Fibroblast of skin of back (primary cell): ENCODE measurements at places on chromosomes 13 and 19.

GRCh38 chr13:98675066-98675465, 77.4 kb downstream of the SLC15A1 start:
- DNase-seq: no peak

DNA sequence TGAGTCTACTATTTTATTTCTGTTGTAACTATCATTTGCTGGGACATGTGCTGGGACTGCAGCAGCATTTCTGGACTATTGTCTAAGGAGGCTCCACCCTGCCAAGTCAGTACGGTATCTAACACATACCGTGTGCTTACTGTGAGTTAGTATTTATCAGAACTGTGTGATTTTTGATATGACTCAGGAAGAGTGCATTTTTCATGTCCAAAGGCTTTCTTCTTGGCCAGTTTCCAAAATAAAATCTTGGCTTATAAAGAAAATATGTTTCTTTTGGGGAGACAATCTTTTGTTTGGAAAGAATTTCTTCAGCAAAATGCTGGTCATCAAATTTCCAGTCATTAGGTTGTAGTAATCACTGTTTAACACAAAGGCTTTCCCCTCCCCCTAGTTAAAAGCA, 11.6 kb downstream of the PARP4 start:
- peak; percentile 73 for DNase-seq

DNA sequence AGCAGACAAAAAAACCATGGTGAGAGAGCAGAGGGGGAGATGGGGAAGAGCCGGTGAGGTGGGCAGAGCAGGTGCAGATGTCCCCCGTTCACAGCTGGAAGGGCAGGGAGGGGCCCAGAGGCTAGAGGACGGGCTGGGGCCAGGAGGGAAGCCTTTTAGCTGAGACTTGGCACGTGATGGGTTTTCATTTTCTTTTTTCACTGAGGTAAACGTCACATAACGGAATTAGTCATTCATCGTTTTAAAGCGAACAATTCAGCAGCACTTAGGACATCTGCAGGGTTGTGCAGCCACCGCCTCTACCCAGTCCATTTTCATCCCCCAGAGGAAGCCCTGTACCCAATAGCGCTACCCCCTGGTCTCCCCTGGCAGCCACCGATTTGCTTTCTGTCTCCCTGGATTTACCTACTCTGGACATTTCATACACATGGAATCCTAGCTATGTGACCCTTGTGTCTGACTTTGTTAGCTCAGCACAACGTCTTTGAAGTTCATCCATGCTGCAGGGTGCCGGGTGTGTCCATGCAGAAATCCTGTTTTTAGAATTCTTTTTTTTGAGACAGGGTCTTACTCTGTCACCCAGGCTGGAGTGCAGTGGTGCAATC, 16.0 kb upstream of the EMC10 start:
- peak; percentile 25 for DNase-seq

- DNase-seq: peak; percentile 15
Observed at GRCh38 chr19:7795555-7796161, 32.6 kb downstream of the CLEC4M start.

DNA sequence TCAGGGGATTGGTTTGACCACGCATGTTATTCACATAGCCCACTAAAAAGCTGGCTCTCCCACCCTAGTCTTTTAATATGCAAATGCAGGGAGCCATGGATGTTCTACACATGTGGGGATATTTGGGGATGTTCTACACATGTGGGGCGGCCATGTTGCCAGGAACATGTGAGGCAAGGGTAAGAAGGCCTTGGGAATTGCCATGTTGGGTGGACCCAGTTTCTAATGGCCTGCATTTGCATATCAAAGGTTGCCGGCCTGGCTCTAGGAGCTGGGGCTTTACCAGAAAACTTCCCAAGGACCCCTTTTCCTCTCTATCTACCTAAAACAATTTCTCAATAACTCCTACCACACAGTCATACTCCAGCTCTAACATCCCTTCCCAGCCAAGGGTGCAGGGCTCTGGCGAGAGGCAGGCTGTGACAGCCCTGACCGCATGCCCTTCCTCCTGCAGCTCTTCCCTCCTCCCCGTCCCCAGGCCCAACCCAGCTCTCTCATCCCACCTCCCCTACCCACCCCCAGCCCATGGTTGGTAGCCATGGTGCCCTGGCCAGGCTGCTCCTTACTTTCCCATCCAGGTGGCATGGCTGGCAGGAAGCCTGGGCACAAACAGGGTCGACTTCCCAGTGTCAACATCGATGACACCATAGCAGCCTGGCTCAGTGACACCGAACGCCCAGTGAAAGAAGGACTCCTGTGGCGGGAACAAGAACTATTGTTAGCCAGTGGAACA, 11.0 kb downstream of the PEPD start:
- DNase-seq: no peak

DNA sequence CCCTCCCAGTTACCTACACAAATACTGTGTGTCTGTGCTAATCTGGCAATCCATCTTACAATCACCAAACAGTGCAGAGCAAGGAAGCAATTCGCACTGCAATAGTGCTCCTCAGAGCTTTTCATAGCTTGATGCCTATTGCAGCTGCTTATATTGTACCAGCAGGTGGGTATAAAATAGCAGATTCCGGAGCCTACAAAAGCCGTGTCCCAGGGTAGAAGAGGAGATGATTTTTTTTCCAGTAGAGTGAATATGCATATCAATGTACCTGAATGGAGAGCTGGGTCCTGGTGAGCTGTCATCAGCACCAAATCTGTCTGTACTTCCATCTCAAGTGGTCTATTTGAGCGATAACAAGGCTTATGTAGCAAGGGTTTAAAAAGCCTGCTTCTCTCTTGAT, 668.4 kb downstream of the DIAPH3 start:
- no peak for DNase-seq

GRCh38 chr19:16339361-16339725, 14.7 kb downstream of the KLF2 start:
- DNase-seq: no peak

DNA sequence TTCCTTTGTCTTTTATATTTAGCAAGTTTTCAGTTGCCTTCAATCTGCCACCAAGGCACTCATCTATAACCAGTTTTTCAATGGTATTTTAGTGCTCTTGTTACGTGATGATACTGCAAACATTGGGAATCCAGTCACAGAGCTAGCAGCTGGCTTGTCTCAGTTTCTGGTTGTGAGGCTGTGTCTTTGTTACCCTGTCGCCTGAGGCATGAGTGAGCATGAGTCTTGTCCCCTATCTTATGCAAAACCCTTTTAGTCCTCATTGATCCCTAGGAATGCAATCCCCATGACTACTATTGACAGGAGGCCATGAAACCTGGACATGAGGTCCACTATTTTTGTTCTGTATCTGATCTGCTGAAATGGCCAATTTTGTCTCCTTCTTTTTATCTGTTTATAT, 391.0 kb downstream of the LMO7 start:
- no peak for DNase-seq

GRCh38 chr13:109595471-109595870, 190.9 kb downstream of the IRS2 start:
- peak; percentile 23 for DNase-seq

GRCh38 chr19:10882108-10882457, 10.7 kb downstream of the CARM1 start:
- DNase-seq: no peak

GRCh38 chr13:71368336-71368735, 498.7 kb downstream of the DACH1 start:
- DNase-seq: no peak

DNA sequence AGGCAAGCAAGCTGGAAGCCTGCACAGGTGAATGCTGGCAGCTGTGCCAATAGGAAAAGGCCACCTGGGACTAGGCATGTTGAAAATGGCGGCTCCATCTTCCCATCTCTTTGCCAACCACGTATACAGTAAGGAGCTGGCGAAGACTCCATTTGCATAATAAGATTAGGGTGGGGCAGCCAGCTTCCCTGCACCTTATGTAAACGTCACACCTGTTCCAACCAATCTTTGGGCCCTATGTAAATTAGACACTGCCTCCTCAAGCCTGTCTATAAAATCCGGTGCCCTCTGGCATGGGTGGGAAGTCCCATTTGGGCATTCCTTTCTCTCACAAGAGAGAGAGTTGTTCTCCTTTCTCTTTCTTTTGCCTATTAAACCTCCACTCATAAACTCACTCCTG, 16.8 kb downstream of the ADGRE2 start:
- no peak for DNase-seq

DNA sequence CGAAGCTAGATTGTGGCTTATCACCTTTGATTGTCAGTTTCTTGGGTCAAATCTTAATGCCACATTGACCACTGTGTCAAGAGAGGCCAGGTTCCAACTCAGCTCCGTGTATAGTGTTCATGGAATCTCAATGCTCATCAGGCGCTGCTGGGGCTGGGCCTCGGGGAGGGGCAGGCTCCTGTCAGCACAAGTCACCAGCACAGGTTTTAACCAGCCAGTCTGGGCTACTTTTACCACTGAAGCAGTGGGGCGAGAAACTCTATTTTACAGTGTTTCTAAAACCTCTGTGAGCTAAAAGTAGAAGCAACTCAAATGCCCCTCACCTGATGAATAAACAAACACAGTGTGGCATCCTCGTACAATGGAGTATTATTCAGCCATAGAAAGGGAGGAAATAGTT, 118.7 kb upstream of the GJB6 start:
- no peak for DNase-seq

- DNase-seq: no peak
Observed at GRCh38 chr13:65633806-65634205, 1596.3 kb downstream of the PCDH9 start.

DNA sequence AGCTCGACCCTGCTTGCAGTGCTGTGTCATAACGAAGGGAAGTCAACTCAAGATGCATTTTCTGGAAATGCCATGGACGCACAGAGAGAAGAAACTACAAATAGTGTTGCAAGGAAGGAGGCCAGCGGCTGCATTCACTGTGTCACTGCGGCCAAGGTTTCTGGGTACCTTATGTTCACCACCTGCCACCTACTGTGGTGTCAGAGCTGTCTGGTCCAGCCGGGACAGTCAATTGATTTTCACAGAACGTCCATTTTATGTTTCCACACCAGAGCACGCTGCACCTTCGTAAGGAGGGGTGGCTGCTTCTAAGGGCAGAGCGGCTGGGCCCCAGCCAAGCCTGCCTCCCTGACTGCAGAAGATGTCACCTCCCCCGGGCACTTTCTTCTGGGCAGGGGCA, 17.7 kb downstream of the TSHZ3 start:
- DNase-seq: no peak

DNA sequence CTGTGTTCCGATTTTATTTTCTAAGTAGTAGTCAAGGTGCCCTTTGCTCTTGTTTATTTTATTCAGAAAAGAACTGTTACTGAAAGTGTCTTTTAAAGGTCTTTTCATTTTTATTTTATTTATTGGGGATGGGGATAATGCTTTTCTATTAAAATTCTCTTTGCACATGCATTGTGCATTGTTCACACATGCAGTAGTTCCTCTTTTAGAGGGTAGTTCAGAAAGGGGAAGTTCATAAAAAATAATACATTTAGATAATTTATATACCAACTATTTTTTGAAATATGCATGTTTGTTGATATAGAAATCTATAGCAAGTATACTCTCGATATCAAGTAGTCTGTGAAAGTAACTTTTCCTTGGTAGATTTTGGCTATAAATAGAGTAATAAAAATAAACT, 3.5 kb downstream of the GPC5 start:
- no peak for DNase-seq

DNA sequence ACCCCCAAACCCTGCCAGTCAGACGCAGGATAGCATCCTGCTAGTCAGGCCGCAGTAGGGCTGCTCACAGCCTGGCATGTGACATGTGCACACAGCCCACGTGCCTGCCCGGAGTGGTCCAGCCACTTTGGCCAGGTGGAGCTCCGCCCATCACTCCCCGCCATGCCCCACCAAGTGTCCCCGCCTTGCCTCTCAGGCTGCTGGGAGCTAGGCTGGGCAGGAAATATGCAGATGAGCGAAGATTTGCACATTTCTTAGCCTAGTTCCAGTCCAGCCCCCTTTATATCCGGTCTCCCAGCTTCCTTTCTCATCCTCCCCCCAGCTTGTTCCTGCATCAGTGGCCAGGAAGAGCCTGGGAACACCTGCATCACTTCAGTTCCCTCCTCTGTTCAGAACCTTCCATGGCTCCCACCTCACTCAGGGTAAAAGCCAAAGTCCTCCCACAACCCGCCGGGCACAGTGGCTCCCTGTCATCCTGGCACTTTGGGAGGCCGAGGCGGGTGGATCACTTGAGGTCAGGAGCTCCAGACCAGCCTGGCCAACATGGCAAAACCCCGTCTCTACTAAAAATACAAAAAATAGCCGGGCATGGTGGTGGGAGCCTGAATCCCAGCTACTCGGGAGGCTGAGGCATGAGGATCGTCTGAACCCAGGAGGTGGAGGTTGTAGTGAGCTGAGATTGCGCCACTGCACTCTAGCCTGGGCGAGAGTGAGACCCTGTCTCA, 2.3 kb upstream of the DOCK6 start:
- no peak for DNase-seq

GRCh38 chr19:31214997-31215396, 134.2 kb downstream of the TSHZ3 start:
- peak; percentile 49 for DNase-seq

- DNase-seq: no peak
Observed at GRCh38 chr13:111657013-111657412, 336.6 kb downstream of the TEX29 start.

DNA sequence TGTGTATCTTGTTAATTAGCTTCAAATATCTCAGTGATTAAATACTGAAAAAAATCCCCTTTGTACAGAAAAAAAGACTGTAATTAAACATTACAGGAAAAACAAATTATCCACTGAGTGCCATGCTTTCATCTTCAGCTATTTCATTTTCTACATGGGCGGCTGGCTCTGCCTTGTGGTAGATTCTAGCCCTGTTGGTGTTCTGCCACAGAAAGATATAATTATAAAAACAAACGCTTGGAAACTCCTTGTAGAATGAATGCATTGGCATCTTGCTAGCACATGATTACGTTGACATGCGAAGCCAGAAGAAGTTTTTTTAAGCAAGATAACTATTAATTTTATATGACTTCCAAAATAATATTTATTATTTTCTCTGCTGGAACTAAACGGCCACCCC, 496.8 kb downstream of the MYO16 start:
- DNase-seq: no peak

DNA sequence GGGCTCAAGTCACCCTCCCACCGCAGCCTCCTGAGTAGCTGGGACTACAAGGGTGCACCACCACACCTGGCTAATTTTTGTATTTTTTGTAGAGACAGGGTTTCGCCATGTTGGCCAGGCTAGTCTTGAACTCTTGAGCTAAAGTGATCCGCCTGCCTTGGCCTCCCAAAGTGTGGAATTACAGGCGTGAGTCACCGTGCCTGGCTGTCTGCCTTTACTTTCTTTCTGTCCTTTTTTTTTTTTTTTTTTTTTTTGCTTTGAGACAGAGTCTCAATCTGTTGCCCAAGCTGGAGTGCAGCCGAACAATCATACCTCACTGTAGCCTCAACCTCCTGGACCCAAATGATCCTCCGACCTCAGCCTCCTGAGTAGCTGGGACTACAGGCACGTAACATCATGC, 25.0 kb upstream of the OR1M1 start:
- DNase-seq: no peak

- DNase-seq: peak; percentile 83
Observed at GRCh38 chr13:84445776-84446175, 563.5 kb upstream of the SLITRK1 start.

- DNase-seq: peak; percentile 57
Observed at GRCh38 chr19:1445185-1445931, 4.6 kb upstream of the APC2 start.

- peak; percentile 44 for DNase-seq
Observed at GRCh38 chr19:17687857-17688784, at the start of gene UNC13A. TSS of gene UNC13A (minus strand) at chr19:17688354. CDS start at chr19:17688199, 155 bp downstream.
